ENCODE measurements at places on chromosomes 7 and 10. TPM values are rescaled to one million over a fixed set of nuclear protein-coding genes. Genes with fewer than 3 reads are reported as not detected.

AIMP2 gene
- 41.9 TPM for total RNA-seq

MAGI2 gene
- 22.3 TPM for total RNA-seq

- no peaks in the 10 kb centered on the region for H3K36me3 ChIP-seq
- H3K27ac ChIP-seq = no peak overlapping the region
- H3K27me3 ChIP-seq = no peaks in the 10 kb centered on the region
Measured at GRCh38 chr7:36904802-36905201, 180.5 kb upstream of the AOAH start.

GRCh38 chr7:38282081-38282480, 8.6 kb upstream of the TARP start:
- H3K27me3 ChIP-seq = no peaks in the 10 kb centered on the region
- no peaks in the 10 kb centered on the region for H3K4me1 ChIP-seq
- DNase-seq = no peak
- no peak overlapping the region for H3K4me3 ChIP-seq
- H3K36me3 ChIP-seq = no peaks in the 10 kb centered on the region

- H3K36me3 ChIP-seq = peaks cover 12% of the 10 kb centered on the region
- H3K4me3 ChIP-seq = no peak overlapping the region
- DNase-seq = no peak
- H3K4me1 ChIP-seq = peaks cover 68% of the 10 kb centered on the region
- H3K27ac ChIP-seq = peak overlapping the region; percentile 1
- no peaks in the 10 kb centered on the region for H3K27me3 ChIP-seq
Measured at GRCh38 chr10:93417266-93417665, 64.9 kb downstream of the MYOF start.

GRCh38 chr10:132294561-132295318, 13.0 kb downstream of the STK32C start:
- no peak overlapping the region for H3K4me3 ChIP-seq
- H3K27me3 ChIP-seq = no peaks in the 10 kb centered on the region
- H3K4me1 ChIP-seq = peaks cover 17% of the 10 kb centered on the region

DNA sequence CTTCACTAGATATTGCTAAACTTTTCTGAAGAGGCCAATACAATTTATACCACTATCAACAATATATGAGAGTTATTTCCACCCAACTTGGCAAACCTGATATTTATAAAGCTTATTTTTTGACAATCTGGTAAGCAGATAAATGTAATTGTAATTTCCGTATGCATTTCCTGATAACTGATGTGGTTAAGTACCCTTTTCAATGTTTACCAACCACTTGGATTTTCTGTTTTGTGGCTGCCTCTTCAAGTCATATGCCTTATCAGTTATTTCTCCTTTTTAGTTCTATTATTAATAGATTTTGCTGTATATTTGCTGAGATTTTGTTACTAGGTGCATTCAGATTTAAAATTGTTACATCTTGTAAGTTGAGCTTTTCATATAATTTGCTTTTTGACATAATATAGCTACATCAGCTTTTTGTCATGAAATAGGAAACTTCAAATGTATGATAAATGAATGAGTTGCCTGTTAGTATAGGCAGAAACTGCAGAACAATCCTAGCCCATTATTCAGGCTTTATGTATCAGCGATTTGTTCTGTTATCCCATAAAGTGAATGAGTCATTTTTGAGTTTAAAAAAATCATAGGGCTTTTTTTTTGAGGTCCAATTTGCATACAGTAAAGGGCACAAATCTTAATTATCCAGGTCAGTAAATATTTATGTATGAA, 11.5 kb downstream of the SGPL1 start:
- H3K4me3 ChIP-seq = no peak overlapping the region
- H3K27me3 ChIP-seq = no peaks in the 10 kb centered on the region
- H3K4me1 ChIP-seq = peaks cover 3% of the 10 kb centered on the region
- H3K36me3 ChIP-seq = peaks cover 5% of the 10 kb centered on the region
- H3K27ac ChIP-seq = no peak overlapping the region

DNA sequence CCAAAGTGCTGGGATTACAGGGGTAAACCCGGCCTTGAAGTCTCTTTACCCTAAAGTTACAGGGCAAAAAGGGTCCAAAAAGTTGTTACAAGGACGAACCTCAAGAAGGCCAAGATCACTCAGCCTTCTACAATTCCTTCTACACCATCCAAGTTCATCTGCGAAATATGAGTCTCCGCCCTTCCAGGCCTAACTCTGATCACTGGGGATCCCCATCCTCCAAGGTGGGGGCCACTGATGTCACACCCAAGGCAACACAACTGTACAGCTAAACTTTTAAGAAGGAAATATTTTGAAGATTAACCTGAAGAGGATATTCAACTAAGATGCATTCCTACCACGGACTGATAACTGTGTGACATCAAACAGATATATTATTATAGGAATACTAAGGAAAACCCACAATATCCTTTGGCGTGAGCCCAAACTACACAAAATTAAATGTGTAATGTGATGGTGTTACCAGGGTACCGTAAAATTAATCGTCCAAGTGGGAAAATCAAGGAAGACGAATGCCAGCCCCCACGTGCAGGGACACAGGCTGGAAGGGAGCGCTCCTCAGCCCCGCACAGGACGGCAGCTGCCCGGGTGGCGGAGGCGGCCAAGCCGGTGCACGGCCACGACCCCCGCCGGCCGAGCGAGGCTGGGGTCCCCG, 1.0 kb downstream of the PAXIP1 start:
- H3K27me3 ChIP-seq = no peaks in the 10 kb centered on the region
- H3K36me3 ChIP-seq = peaks cover 30% of the 10 kb centered on the region

- H3K27ac ChIP-seq = no peak overlapping the region
- H3K36me3 ChIP-seq = no peaks in the 10 kb centered on the region
Measured at GRCh38 chr10:133458710-133459453, 5.1 kb downstream of the SCART1 start.

DNA sequence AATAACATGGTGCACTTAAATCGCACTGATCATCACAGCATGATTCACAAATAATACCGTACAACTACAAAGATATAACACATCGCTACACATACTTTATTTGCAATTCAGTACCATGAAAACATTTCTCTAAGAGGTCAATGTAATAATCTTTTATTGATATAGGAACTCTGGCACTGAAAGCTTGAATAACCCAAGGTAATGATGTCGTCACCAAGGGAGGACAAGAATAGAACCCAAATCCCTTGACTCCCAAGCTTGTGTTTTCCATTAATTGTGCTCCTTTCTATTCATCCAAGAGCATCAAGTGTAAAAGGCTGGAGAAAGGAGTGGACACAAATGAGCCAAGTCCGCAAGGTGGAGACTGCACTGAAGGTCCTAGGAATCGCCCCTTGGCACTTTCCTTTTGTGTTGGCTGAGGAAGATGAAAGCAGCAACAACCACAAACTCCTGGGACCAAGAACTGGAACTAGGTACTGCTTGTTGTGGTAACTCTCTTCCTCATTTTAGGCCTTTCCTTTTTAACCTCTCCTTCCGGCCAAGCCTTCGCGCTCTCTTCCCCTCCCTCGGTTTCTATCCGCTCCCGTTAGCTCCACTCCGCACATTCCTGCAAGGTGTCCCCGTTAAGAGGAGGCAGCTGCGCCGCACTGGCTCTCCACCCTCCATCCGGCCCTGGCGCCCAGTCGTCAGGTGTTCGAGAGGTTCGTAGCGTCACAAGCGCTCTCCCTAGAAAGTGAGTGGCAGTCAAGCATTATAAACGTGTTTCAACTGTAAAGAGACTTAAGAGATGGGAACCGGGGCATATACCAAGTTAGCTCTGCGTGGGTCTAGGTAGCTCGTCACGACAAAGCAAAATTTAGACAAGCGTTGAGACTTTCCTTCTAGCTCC, 1.0 kb upstream of the CBLL1 start:
- peaks cover 27% of the 10 kb centered on the region for H3K4me1 ChIP-seq
- H3K4me3 ChIP-seq = peak overlapping the region; percentile 94
- peak overlapping the region; percentile 93 for H3K27ac ChIP-seq

DNA sequence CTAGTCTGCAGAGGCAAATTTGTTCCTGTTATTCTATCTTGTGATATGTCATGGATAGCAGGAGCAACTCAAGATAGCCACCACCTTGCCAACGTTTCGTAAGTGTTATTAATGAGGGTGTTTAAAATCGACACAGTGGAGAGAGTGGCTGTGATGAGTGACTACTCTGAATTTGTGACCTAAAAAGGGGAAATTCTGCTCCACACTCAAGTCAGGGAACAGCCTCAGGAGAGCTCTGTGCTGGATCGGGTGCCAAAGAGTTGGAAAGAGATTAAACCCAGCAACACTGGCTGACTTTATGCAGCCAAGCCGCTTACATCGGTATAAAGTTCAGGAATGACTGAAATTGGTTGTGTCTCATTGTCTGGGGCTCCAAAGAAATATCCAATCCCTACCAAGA, 9.5 kb downstream of the TACC2 start:
- no peaks in the 10 kb centered on the region for H3K4me1 ChIP-seq
- DNase-seq = no peak
- H3K4me3 ChIP-seq = no peak overlapping the region
- H3K27me3 ChIP-seq = no peaks in the 10 kb centered on the region
- peak overlapping the region; percentile 82 for H3K27ac ChIP-seq

Measured in esophagus muscularis mucosa (tissue), 4 donors.